ENCODE measurements at places on chromosomes 3 and 15.

- no peak for DNase-seq
These were observed 72.9 kb downstream of the RIOX2 start for GRCh38 chr3:97899331-97899730.

DNA sequence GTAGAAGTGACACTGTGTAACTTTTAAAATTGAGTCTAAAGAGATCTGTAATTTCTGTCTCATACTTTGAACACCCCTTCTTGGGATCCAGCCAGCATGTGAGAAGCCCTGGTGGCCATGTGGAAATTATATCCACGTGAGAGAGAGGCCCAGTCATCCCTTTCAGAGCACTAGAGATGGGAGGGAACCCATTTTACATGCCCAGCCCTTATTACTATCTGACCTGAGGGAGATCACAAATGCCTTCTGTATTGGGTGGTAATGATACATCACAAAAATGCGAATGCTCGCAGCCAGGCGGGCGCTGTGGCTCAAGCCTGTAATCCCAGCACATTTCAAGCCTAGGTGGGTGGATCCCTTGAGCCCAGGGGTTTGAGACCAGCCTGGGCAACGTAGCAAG lies 27.3 kb upstream of the TRAK1 start:
- DNase-seq, result no peak

- DNase-seq, result no peak
These were observed 885 bp downstream of the EFCC1 start for GRCh38 chr3:129001806-129002572.

DNA sequence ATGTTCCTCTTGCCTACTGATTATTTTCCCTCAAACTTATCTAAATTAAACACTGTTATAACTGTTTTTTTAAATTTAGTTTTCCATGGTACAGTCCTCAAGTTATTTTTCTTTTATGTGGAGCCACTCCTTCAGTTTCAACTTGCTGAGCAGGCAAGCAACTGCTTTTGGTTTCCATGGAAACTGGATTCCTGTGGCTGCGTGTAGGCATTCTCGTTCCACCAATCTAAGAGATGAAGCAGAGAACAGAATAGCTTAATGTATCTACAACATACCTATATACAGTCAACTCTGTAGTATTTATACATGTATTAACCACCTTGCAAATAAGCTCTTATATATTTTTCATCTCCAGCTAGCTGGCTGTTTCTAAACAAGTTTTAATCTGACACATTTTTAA lies 25.8 kb upstream of the ANXA2 start:
- DNase-seq, result peak; percentile 53

DNA sequence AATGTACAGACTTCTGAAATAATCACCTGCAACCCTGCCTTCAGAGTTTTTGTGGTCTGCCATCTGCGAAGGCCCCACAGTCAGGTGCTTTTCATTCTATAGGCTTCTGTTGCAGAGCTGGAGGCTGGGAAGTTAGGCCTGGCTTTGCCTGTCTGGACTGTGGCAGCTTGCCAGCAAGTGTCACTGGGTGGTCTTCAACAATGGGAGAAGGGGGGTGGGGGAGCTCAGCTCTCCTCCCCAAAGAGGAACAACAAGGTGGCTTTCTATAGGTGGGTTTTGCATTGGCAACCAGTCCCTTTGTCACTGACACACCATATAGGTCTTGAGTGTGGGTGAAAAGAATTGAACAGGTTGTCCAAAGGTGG lies 7.3 kb downstream of the BOC start:
- DNase-seq, result no peak
